MM.1S (cell line): ENCODE measurements at places on chromosomes 3 and 15.

GRCh38 chr3:190497811-190498210 lies 16.1 kb upstream of the IL1RAP start:
- H3K27ac ChIP-seq, result no peak overlapping the region
- H3K4me1 ChIP-seq, result no peaks in the 10 kb centered on the region
- no peak overlapping the region for H3K4me3 ChIP-seq
- DNase-seq, result no peak
- H3K27me3 ChIP-seq, result peaks cover 30% of the 10 kb centered on the region

GRCh38 chr3:101212730-101213129 lies 107.6 kb downstream of the IMPG2 start:
- no peaks in the 10 kb centered on the region for H3K4me1 ChIP-seq
- H3K36me3 ChIP-seq, result no peaks in the 10 kb centered on the region
- no peak overlapping the region for H3K4me3 ChIP-seq

DNA sequence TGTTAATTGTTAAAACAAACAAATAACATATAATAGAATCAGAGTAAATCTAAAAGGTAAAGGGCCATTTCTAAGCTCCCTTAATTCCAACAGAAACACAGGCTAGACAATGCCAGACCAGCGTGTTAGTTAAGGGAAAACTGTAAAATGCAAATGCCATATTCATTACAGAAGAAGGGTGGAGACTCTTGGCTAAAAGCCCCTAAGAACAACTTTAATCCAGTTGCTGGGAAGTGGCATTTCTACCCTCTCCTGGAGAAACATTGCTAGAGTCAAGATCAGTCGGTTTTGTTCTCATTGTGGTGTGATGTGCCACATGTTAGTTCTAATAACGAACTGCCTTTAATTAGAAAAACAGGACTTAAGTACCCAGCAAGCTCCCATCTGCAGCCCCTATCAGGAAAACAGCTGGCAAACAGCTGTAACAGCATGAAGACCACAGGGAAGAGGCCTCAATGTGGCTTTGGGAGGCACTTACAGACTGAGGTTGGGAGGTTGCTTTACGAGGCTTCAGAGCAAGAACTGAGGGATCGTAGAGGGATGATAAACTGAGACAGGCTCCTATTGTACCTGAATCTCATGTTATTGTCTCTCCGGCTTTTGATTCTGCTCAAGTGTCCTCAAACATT lies 1134.8 kb downstream of the ROBO1 start:
- H3K27ac ChIP-seq, result no peak overlapping the region
- no peak overlapping the region for H3K4me3 ChIP-seq
- 0 out of 2 replicates have a peak, but pooled peaks cover 3% of the 10 kb centered on the region for H3K4me1 ChIP-seq
- H3K27me3 ChIP-seq, result no peaks in the 10 kb centered on the region
- DNase-seq, result no peak

- H3K36me3 ChIP-seq, result no peaks in the 10 kb centered on the region
- H3K27ac ChIP-seq, result no peak overlapping the region
- no peaks in the 10 kb centered on the region for H3K4me1 ChIP-seq
- H3K27me3 ChIP-seq, result no peaks in the 10 kb centered on the region
- no peak for DNase-seq
- H3K4me3 ChIP-seq, result no peak overlapping the region
Measured at GRCh38 chr3:49500205-49500731, 30.2 kb downstream of the DAG1 start.

GRCh38 chr3:127700406-127700805 lies 27.7 kb downstream of the ABTB1 start:
- no peaks in the 10 kb centered on the region for H3K27me3 ChIP-seq
- no peak overlapping the region for H3K4me3 ChIP-seq
- no peak for DNase-seq
- no peaks in the 10 kb centered on the region for H3K4me1 ChIP-seq
- no peak overlapping the region for H3K27ac ChIP-seq

- H3K4me1 ChIP-seq, result no peaks in the 10 kb centered on the region
- no peak overlapping the region for H3K27ac ChIP-seq
- no peak overlapping the region for H3K4me3 ChIP-seq
- DNase-seq, result no peak
Measured at GRCh38 chr3:31370681-31371080, 162.0 kb upstream of the STT3B start.
